DMS53 (cell line): ENCODE measurements at places on chromosomes 16 and 17.

DNA sequence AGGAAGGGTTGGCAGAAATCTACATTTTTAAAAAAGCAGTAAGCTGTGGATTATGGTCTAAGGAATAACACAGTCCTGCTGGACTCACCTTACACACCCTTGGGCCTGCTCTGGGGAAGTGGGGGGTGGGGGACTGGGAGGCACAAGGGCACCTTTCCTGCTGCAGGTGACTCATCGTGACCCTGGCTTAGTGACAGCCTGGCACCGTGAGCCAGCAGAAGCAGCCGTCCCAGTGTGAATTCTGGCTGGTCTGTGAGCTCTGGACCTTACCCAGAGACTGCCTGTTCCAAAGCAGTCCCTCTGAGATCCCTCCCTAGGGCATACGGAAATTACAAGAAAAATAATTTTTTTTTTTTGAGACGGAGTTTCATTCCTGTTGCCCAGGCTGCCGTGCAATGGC is 4.2 kb upstream of the CRK start:
- DNase-seq = peak; percentile 81

DNA sequence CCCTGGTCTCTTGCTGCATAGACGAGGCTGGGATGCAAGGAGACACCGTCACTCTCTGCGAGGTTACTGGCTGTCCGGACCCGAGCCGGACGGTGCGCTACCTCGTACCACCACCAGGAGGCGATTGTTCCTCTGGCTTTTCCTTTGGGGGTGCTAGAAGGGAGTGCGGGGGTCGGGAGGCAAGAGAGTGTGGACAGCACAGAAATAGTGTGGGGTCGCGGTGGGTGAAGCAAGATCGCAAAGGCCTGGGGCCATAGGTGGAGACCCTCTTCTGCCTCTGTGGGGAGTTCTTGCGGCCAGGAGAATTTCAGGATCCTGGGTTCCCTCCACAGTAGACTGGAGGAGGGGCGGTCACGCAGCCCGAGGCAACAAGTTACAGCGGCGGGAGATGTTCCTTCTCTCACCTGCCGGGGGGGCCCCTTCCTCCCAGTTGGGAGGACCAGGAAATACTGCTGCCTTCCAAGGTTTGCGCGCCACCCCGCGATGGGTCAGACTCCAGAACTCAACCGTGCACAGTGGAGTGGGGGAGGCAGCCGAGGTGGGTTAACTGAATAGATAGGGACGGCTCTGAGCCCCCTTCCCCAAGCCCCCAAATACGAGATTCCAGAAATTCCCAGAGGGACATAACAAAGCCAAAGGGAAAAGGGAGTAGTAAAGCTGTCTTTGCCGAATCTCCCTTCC is 6.9 kb downstream of the PHOSPHO1 start:
- no peak for DNase-seq

- DNase-seq = no peak
These were observed 2.6 kb upstream of the CHAD start for GRCh38 chr17:50471009-50471905.

DNA sequence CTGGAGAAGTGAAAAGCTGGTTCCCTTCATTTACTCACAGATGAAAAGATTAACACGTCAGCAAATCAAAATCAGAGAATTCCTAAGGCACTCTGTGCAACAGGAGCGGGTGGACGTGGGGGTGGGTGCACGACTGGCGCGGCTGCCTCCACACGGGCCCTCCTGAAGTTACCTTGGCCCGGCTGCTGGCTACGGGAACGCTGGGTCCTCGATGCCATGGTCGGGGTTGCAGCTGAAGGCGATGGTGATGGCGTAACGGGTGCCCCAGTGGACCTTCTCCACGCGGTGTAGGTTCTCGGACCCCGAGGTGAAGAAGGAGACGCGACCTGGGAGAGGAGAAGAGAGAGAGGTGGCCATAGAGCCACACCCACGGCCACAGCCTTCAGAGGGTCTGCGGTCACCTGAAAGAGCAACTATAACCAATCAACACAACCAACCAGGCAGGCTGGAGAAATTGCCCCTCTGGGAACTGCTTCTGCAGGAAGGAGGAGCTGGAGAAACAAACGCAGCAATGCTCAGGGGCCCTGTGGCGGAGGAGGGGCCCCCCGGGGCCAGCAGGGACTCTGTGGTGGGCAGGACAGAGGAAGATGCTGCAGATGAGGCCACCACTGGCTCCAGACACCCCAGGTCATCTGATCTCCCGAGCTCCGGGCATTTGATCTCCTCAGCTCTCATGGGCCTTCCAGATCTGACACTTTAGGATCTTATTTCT is 20.8 kb downstream of the UTS2R start:
- DNase-seq = no peak

- peak; percentile 26 for DNase-seq
These were observed 18.4 kb downstream of the ADCY9 start for GRCh38 chr16:4097826-4098240.

- DNase-seq = no peak
These were observed 6.1 kb downstream of the THUMPD1 start for GRCh38 chr16:20735490-20735889.

GRCh38 chr17:32323811-32324491 is 18.0 kb downstream of the C17orf75 start:
- peak; percentile 59 for DNase-seq

DNA sequence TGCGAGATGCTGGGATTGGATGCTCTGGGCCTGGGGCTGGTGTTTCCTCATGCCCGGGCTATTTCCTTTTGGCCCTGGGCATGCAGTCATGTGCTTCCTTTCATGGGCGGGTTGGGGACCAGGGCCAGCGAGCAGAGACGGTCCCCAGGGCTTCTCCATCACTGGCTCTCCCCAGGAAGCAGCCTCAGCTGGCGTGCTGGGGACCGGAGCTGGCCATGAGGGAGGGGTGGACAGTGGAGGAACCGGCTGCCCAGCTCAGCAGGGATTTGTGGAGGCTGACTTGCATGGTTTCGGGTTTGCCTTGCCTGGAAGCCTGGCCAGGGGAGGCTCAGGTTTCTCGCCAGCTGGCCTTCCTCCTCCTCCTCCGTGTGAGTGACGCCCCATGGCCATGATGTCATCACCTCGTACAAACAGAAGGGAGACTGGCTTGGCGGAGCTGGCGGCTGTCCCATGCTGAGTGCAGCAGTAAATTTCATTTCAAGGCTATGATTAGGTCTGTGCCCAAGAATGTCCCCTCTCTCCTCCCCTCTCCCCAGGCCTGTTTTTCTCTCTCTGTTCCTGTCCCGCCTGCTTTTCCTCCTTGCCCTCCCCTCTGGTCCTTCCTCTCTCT is 8.9 kb upstream of the TIMP2 start:
- DNase-seq = peak; percentile 97

GRCh38 chr17:80223142-80223815 is 3.1 kb downstream of the SLC26A11 start:
- DNase-seq = no peak

DNA sequence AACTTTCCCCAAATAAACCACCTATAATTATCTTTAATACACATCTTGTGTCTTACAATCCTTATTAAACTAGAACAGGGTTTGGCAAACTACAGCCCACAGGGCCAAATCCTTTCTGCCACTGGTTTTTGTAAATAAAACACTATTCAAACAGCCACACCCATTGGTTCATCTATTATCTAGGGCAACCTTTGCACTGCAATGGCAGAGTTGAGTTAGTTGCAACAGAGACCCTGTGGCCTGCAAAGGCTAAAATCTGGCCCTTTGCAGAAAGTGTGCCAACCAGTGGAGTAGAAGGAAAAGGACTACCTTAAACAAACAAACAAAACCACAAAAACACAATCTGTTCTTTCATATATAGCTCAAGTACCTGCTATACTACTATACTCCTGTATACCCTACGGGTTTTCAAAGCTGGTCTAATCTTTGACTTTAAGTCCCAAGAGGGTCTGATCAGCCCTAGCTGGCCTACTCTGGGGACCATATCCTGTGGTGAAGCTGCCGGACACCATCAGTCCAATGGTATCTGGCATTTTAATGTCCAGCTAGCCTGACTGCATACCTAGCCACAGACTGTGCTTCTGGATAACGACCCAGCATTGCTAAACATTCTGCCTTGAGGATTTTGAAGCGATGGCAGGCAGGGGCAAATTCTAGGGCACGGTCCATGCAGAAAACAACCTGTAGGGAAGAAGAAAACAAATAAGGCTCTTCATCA is 23.3 kb downstream of the CNP start:
- DNase-seq = no peak

- DNase-seq = peak; percentile 32
These were observed 23.3 kb upstream of the GRB2 start for GRCh38 chr17:75428543-75429469.

- DNase-seq = no peak
These were observed 50.1 kb upstream of the ZC3H18 start for GRCh38 chr16:88519938-88520653.

GRCh38 chr16:8751481-8752311 is 45.7 kb downstream of the TMEM186 start:
- peak; percentile 38 for DNase-seq

DNA sequence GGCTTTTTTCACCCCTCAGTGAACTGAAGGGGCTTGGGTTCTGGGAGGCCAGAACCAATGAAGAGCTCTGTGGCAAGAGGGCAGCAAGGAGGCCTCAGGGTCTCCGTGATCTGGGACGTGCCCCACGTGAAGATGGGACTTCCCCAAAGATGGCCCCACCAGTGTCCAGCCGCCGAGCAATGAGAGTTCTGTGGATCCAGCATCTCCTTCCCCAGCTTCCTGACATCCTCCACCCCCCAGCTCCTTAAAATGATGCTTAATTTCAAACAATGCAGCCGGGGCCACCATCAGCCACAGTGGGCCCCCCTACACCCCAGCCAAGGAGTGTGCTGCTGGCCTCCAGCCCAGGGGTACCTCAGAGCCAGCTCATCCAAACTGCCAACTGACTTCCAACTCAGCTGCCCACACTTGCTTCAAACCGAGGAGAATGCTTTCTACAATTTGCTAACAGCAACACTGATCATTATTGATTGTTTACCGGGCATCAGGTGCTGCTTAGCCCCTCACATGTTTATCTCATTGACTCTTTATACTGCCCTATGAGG is 5.9 kb upstream of the SPPL2C start:
- DNase-seq = no peak

- no peak for DNase-seq
These were observed 31.2 kb downstream of the NSMCE1 start for GRCh38 chr16:27237219-27238015.

GRCh38 chr17:32286518-32286900 is 20.9 kb downstream of the RHBDL3 start:
- no peak for DNase-seq

DNA sequence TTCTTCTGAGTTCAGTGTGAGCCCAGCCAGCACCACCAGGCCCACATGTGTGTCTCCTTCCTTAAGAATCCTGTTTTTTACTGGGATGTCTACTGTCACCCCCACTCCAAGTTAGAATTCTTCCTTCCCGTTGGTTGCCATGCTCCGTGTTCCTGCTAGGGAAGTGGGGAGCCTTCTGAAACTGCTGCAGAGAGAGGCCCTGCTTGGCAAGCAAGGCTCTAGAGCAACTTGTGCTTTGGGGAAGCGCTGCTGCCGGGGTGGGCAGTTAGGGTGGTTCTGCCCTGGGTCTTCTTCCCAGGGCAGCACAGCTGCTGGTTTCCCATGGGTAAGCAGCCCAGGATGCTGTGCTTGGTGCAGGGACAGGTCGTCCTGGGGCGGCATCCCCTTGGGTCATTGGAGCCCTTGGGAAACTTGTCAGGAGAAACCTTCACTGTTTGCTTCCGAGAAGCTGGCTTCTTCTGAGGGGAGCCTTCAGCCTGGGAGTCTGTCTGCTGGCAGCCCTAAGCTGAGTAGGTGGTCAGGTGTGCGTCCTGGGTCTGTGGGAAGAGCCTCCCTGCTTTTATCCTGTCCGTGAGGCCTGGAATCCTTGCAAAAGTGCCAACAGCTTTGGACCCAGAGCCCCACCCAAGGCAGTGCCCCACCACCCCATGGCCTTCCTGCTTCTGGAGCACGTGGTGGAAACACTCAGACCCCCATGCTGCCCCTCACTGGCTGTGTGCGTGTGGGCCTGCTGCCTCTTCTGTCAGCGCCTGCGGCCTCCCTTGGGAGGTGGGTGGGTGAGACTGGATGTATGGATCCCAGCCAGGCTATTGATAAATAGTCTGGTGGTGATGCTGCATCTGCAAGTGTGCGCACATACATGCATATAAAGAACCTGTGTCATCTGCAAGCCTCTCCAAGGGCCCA is 71.8 kb downstream of the PLD6 start:
- DNase-seq = no peak

GRCh38 chr17:28141313-28141712 is 98.8 kb downstream of the NLK start:
- no peak for DNase-seq

DNA sequence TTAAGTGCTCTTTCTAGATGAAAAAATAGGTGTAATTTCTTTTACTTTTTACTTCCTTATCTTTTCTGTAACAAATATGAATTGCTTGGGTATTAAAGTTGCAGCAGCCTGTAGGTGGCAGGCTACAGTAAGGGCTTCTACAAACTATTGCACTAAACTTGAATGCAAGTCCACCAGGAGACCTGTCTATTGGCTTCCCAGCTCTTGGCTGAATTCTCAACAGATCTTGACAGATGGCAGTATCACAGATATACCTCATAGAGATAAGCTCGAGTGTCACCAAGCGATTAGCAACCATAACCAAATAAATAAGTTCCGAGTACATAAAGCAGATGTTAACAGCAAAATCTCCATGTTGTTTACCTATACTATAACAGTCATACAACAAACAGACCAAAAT is 5.9 kb downstream of the BBS2 start:
- DNase-seq = peak; percentile 88

- no peak for DNase-seq
These were observed 6.8 kb upstream of the TCAP start for GRCh38 chr17:39658346-39658745.

DNA sequence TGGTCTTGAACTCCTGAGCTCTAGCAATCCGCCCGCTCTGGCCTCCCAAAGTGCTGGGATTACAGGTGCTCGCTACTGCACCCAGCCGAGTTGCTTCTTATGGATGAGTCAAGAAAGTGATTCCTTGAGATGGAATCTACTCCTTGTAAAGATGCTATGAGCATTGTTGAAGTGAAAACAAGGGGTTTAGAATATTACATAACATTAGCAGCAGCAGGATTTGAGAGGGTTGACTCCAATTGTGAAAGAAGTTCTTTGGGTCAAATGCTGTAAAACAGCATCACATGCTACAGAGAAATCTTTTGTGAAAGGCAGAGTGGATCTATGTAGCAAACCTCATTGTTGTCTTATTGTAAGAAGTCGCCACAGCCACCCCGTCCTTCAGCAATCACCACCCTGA is 72.7 kb downstream of the NT5M start:
- no peak for DNase-seq

GRCh38 chr17:56131431-56131830 is 21.8 kb upstream of the ANKFN1 start:
- no peak for DNase-seq

DNA sequence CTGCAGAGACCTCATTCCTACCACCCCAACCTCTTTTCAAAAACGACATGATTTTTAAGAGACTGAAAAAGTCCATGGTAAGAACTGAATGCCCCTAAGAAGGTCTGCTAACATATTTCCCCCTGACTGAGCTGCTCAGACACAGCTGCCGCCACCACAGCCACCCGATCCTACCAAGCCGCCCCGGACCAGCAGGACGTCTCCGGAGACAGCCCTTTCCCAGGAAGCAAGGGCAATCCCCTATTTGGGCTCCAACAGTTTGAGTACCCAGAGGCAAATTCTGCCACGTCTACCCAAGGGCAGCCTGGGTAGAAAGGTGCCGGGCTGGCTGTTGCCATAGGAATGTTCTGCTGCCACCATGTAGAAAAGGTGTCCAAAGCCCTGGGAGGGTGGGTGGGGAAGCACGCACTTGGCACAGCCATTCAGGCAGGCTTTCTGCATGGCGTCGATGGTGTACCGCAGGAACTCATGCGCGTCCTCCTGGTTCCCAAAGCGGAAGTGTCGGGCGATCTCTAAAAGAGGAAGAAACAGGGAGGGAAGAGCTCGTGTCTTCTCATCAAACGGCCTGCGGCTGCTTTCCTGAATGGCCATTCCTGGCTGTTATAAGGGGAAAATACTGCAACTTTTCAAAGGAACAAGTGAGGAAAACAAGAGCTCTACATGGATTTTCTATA is 13.6 kb downstream of the USP36 start:
- DNase-seq = no peak
